ENCODE measurements at places on chromosomes 2 and 18.

GRCh38 chr2:148545390-148546256 is 98.9 kb upstream of the EPC2 start:
- no peak for DNase-seq

GRCh38 chr2:24635181-24635580 is 144.1 kb downstream of the NCOA1 start:
- no peak for DNase-seq

GRCh38 chr18:4544142-4544541 is 89.0 kb upstream of the DLGAP1 start:
- DNase-seq = no peak

DNA sequence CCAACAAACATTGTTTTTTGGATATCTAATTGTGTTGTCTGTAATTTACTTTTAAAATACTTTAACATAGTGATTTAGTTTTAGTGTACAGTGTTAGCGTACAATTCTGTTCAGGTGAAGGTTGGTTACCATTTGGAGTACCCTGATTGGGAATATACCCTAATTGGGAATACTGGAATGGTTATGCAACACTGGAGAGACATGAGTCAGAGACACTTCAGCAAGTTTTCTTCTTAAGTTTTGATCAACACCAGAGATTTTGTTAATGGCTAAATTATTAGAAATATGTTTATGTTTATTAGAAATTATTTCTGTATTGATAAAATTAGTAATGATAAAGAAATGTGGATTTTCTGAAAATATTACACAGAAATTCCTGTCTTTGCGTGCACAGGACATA is 100.3 kb upstream of the NABP1 start:
- DNase-seq = no peak

DNA sequence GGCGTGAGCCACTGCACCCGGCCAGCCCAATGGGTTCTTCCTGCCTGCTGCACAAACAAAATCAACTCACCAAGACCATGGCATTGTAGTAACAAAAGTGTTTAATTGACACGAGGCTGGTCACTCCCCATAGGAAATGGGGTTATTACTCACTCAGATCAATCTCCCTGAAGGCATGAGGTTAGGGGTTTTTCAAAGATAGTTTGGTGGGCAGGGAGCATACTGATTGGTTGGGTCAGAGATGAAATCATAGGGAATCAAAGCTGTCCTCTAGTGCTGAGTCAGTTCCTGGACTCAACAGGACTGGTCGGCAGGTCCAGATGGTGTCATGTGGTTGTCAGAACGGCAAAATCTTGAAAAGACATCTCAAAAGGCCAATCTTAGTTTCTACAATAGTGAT is 122.1 kb downstream of the TMEM17 start:
- DNase-seq = no peak

DNA sequence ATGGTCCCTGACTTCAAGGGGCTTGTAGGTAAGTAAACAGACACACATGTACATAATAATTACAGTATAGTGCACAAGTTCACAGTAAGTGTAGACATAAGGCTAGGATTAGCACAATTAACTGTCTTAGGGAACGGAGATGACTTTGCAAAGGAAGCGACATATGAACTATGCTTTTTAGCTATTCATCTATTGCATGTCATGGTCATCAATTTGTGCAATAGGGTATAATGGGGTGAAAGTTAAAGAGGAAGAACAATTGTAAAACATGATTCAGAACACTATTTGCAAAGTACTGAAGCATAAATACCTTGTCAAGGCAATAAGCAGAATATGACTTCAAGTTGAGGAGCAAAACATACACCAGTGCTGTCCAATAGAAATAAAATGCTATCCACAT is 112.3 kb upstream of the SLC8A1 start:
- no peak for DNase-seq
